Progenitor cell of endocrine pancreas (in vitro differentiated cells): ENCODE measurements at places on chromosomes 3 and 15.

- DNase-seq: no peak
These were observed 23.1 kb upstream of the GOLGA8B start for GRCh38 chr15:34606545-34606944.

- DNase-seq: no peak
These were observed 466.9 kb upstream of the ROBO1 start for GRCh38 chr3:80234706-80235105.

GRCh38 chr3:103184772-103185171, 750.0 kb downstream of the ZPLD1 start:
- DNase-seq: no peak

DNA sequence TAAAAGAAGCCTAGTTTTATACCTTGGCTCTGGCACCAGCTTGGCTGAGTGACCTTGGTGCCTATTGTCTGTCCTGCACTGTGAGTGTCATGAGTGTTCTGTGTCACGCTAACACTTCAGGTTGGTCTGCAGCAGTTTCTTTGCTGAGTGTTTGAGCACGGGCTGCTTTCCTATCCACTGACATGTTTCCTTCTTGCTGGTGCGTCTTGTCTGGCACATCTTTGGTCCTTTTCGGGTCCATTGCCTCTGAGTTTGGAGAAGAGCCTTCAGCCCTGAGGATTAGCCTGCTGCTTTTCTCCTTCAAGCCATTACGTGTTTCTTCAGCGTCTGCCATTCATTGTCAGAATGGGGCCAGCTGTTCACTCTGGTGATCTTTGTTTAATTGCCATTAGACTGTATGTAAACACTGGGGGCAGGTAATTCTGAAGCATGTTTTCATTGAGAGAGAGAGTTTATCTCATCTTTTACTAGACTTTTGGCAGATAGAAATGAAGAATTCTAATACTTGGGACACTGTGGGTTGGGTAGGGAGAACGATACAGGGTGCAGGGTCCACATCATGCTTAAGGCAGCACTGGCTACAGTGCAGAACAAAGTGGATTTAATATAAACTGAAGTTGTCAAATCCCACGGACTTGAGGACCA, 55.5 kb downstream of the LRRC28 start:
- DNase-seq: no peak

- DNase-seq: no peak
These were observed 21.9 kb downstream of the LRIG1 start for GRCh38 chr3:66478960-66479359.

DNA sequence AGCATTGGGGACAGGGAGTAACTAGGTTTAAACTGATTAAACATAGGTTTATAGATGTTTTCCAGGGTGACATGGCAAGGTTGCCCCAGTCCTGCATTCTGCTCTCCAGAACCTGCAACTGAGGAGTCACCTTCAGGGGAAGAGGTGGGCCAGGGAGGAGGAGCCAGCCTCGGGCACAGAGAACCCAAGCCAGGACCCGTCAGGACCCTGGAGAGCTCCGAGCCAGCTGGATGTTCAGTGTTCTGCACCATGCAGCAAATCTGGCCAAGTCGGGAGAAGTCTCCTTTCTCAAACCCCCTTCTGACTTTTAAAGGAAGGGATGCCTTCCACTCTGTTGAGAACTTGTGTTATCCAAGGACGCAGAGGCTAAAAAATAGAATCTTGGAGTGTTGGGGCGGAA, 62.1 kb upstream of the SLC6A11 start:
- DNase-seq: peak; percentile 90

GRCh38 chr3:122562923-122563716, 980 bp downstream of the PARP9 start:
- DNase-seq: no peak

GRCh38 chr3:172595664-172596393, 72.6 kb upstream of the TNFSF10 start:
- no peak for DNase-seq

GRCh38 chr3:63352008-63352279, 73.8 kb downstream of the SYNPR start:
- no peak for DNase-seq

DNA sequence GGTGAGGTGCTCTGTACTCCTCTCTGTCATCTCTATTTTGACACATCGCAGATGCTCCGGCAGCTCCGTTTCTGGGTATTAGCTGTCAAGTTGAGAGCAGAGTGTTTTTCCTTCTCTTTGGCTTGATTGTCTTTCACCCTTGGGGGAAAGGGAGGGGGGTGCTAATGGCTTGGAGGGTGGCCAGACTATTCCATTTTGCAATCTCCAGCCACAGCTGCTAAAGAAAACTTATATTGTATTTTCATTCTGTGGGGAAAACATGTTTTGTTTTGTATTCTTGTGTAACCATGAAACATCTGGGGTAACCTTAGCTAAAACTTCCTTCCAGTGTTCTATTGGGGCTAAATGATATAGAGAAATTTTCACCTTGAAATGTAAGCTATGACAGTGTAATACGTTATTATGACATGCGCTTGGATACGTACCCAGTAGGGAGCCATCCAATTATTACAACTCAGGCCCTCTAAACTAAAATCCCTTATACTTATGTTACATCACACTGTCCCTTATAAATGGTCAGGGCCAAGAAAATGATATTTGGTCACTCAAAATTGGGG, 14.0 kb upstream of the LARP6 start:
- DNase-seq: no peak

DNA sequence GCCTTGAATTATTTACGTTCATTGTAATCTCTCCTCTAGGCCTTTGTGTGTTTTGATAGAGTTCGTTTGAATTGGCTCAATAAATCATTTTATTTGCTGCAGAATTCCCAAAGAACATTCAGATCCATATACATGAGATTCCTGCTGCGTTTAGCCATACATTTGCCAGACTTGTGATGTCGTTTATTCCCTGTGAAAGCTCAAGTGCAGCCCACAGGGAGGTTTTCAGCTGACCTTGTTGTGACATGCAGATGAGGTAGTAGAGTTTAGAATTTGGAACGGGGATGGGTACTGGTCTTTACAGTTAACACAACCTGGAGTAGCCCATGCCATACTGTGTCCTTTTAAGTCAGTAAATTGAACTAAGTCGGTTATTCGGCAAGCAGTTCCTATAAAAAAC, at the start of gene C3orf20:
Gene C3orf20 (plus strand): TSS at position 301 of the 400 bp plus-strand sequence. CDS start 7,573 bp downstream, outside the sequence.
- DNase-seq: no peak

DNA sequence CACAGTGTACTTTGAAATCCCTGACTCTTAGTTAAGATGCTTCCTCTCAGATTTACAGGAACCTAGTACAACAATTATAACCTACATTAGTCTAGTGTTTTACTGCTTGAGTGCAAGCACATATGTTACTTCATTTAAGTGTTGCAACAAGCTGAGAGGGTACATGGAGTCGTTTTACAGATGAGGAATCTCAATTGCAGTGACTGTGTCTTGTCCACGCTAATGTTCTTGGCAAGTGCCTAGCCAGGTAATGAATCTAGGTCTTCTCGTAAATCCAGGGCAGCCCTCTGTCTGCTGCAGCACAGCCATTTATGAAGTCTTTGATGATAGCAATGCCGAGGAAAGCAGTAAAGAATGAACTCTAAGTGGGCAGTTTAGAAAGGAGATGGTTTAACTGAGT, 384.4 kb upstream of the ARPP21 start:
- no peak for DNase-seq
